ENCODE measurements at places on chromosomes 1 and 21. TPM values are rescaled to one million over a fixed set of nuclear protein-coding genes. Genes with fewer than 3 reads are reported as not detected.

DNA sequence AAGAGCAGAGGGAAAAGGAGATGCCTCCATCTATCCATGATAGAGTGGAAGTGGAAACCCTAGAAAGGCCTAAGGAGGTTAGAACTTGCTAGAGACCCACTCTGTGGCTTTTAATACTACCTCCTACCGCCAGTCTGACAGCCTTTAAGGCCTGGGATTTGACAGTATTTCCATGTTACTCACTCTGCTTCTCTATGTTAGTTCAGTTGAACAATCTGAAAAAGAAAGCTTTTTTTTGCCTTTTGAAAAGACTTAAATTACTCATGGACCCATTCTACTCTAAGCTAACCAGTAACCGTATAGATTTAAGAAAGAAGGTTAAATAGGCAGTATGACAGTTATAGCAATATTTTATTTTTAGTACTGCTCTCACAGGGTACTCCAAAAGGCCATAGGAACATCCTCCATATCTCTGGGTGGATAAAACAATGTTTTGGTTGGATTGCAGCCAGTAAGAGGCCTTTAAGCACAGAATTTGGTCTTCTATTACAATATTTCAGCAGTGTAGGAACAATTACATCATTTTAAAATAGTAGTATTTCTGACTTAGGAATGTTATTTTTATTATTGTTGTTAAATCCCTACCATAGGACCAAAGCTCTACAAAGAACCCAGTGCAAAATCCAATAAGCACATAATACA, 15.9 kb upstream of the GPR25 start:
- DNase-seq, result no peak

- DNase-seq, result no peak
These were observed 189.1 kb upstream of the C1orf87 start for GRCh38 chr1:60262701-60263100.

GRCh38 chr1:65164633-65165032, 16.6 kb downstream of the AK4 start:
- DNase-seq, result no peak

Gene FMOD
- total RNA-seq, result 438 TPM

Gene CROCC
- total RNA-seq, result 49.7 TPM

Measured in thoracic aorta (tissue), 2 donors.